Heart right ventricle (tissue), 16 donors: ENCODE measurements at places on chromosomes 4 and X. TPM values are rescaled to one million over a fixed set of nuclear protein-coding genes. Genes with fewer than 3 reads are reported as not detected.

DNA sequence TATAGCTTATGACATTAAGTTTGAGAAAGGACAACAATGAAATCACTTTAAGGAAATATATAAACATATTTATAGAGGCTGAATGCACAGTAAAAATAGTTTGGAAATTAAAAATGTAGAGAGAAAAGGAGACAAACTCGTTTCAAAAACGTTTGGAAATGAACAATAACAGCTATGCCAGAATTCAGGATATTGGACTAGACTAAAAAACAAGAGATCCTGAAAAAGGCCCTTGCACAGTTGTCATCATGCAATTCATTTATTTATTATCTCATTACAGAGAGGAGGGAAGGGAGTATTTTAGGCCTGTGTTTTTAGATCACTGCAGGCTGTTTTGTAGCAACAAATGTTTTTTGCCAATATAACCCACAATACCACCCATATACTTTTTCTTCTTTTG, 527.2 kb downstream of the ADGRL3 start:
- DNase-seq: no peak

DNA sequence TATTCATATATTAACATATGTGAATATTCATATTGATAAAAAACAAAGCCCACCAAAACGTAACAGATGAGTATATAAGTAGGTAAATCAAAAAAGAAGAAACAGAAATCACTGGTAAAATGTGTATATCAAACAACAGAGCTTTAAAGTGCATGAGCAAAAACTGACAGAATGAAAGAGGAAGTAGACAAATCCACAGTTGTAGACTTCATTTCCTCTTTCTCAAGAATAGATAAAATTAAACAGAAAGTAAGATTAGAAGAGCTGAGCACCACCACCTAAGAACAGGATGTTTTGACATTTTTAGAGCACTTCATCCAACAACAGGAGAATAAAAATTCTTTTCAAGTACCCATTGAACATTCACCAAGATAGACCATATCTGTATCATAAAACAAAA, 64.6 kb downstream of the CNKSR2 start:
- DNase-seq: no peak

- DNase-seq: no peak
Observed at GRCh38 chr4:53713767-53714166, 122.5 kb upstream of the LNX1 start.

DNA sequence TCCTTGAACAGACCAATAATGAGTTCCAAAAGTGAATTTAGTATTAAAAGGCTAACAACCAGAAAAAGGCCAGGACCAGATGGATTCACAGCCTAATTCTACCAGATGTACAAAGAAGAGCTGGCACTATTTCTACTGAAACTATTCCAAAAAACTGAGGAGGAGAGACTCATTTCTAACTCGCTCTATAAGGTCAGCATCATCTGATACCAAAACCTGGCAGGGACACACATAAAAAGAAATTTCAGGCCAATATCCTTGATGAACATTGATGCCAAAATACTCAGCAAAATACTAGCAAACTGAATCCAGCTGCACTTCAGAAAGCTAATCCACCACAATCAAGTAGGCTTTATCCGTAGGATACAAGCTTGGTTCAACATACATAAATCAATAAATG, 35.8 kb upstream of the USP46 start:
- no peak for DNase-seq

DNA sequence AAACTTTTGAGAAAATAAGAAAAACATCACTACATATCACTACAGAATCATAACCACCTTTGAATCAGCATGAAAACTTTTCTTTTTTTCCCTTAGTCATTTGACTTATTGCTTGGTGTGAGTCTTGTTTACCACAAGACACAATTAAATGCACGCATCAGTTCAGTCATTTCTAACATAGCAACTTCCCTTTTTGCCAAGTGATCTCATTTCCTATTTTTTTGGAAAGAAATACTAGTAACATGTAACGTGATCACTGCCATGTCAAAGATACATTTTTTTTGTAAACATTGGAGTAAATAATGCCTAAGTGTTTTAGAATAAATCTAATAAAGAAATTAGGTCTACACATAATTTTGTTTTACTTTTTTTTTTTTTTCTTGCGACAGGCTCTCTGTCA, 5.1 kb upstream of the CXCL8 start:
- DNase-seq: no peak

DNA sequence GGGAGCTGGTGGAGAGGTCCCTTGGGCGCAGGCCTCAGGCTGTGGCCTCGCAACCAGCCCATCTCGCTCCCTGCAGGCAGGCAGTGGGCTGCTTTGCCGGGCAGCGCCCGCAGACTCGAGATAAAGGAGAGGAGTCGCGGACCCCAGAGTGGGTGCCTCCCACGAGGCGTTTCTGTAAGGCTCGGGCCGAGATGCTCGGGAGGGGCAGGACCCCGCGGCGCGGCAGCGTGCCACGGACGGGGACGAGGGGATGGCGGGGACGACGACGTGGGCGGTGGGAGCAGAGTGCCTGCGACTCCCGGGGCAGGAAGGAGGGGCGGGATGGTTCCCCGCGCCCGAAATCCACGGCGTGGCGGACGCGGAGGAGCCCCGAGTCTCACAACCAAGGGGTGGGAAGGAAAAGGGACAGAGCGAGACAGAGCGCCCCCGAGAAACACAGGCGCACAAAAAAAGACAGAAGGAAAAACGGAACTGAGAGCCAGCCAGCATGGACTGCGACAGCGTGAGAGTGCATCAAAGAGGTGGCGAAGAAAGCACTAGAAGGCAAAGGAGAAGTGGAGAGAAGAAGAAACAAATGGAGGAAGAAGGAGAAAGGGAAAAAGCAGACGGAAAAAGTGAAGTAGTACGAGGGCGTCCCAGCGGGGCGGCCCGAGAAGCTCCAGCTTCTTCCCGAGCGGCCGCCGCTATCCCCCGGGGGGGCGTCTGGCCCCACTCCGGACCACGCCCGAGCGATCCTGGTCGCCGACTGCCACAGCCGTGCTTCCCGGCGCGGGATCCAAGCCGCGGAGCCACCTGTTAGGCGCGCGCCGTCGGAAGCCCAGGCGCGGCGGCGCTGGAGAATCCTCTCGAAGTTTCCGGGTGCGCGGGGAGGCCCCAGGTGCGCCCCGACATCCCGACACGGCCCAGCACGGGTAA, 1.5 kb downstream of the BEND4 start:
- DNase-seq: no peak

The FAT4 gene
- 1.7 TPM for polyA plus RNA-seq

The AREG gene
- 22.9 TPM for polyA plus RNA-seq

The NPY1R gene
- 1.3 TPM for polyA plus RNA-seq
